ENCODE measurements at places on chromosomes 16 and 17. TPM values are rescaled to one million over a fixed set of nuclear protein-coding genes. Genes with fewer than 3 reads are reported as not detected.

GRCh38 chr16:29139261-29139802 is 154.5 kb downstream of the LAT start:
- DNase-seq = peak; percentile 66

- DNase-seq = no peak
These were observed 202.2 kb downstream of the ENGASE start for GRCh38 chr17:79276821-79277220.

- DNase-seq = no peak
These were observed 334.3 kb downstream of the C16orf95 start for GRCh38 chr16:86982912-86983311.

- no peak for DNase-seq
These were observed 36.9 kb downstream of the SOCS3 start for GRCh38 chr17:78322858-78323455.

GRCh38 chr16:81790830-81791435 is 11.8 kb downstream of the PLCG2 start:
- DNase-seq = no peak

- peak; percentile 54 for DNase-seq
These were observed 196.5 kb upstream of the CHMP6 start for GRCh38 chr17:80795090-80795580.

- DNase-seq = no peak
These were observed 369.8 kb downstream of the CPPED1 start for GRCh38 chr16:12433691-12434390.

- DNase-seq = no peak
These were observed 16.4 kb downstream of the GRIN2C start for GRCh38 chr17:74843352-74843627.

GRCh38 chr17:62745806-62746205 is 62.3 kb downstream of the MARCHF10 start:
- DNase-seq = no peak

DNA sequence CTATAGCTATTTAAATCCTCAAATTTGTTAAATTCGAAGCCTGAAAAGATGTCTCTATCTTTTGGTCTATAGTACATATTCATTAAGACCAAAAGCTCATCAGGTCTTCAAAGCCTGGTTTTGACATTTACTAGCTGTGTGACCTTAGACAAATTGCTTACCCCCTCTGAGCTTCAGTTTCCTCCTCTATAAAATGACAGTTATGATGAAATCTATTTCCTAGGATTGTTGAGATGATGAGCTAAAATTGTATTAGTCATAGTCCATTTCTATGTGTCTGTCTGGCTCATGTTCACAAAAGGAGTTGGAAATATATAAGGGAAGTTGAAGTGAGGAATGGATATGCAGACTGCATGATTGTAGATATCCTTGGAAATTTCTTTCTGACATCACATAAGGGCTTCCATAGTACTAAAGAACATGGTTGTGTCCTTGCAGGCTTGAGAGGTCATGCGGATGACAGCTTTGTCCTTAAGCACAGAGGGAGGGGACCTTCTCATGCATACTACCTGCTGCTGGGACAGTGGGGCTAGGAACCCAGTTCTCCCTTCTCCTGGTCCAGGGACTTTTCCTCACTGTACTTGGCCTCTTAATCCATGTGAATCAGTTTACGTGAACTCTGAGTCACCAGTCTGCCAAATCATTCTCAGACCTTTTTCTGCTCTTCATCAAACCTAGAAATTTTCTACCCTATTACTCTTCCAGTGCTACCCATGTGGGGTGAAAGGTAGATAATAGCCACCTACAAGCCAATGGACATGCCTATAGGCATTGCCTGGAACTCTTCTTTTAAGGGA is 487.5 kb upstream of the SALL1 start:
- no peak for DNase-seq

- DNase-seq = no peak
These were observed 80.5 kb downstream of the SNX11 start for GRCh38 chr17:48187872-48188608.

GRCh38 chr17:2203818-2204217 is 99.8 kb downstream of the SMG6 start:
- no peak for DNase-seq

DNA sequence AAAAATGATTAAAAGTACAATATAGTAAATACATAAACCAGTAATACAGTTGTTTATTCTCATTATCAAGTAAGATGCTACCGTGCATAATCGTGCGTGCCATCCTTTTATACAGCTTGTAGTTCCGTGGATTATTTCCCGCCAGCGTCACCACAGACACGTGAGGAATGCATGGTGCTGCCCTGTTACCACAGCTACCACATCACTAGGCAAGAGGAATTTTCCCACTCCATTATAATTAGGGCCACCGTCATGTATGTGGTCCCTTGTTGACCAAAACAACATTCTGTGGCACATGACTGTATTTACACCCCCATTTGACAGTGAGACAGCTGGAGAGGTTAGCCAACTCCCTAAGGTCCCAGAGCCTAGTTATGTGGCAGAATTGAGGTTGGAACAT is 30.5 kb upstream of the LGALS9 start:
- no peak for DNase-seq

DNA sequence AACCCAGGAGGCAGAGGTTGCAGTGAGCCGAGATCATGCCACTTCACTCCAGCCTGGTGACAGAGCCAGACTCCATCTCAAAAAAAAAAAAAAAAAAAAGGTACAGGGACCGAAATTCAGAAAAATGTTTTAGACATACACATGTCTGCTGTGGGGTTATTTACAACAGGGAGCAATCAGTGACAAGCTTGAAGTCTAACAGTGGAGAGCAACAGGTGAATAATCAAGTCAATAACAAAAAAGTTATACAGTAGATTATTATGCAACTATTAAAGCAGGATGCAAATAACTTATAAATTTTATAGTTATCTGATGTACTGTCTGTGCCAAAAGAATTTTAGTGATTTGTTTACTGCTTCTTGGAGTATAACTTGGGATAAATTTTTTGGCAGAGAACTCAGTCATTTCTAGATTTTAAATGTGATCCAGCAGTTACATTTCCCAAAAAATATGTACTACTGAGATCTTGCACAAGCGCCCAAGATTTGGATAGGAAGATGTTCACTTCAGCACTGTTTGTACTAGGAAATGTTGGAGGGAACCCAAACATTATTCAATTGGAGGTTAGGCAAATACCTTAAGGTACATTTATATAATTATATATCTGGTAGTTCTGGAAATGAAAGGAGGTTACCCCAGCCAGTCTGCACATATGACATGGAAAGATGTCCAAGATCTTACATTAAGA is 34.1 kb downstream of the EEF2K start:
- no peak for DNase-seq

- no peak for DNase-seq
These were observed 3.1 kb downstream of the NTHL1 start for GRCh38 chr16:2044541-2044940.

DNA sequence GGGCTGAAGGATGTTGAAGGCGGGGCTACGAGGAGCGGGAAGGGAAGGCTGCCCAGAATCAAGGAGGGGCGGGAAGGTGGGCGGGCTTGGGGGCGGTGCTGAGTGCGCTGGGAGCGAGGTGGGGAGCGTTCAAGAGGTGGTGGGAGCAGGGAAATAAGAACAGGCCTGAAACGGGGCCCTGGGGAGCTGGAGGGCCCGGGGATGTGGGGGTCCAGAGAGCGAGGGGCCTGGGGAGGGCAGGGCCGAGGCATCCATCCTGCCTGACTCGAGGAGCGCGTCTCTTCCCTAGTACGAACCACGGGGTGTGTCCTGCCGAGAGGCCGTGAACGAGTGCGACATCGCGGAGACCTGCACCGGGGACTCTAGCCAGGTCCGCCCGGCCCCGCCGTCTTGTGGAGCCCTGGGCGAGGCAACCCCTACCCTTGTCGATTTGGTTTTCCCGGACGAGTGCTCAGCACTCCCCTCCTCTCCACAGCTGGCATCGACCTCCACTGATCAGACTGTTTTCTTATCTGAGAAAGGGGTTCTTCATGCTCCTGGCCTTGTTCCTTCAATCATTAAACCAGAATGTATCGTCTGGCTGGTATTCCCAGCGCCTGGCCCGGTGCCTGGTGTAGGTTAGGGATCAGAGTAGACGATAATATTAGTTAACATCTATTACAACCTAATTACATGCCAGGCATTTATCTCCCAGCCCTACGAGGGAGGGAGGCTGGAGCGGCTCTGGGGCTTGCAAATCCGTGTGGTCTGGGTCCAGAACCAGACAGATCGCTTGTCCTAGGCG is 17.2 kb downstream of the ADAM11 start:
- no peak for DNase-seq

- no peak for DNase-seq
These were observed 1.7 kb upstream of the MRM1 start for GRCh38 chr17:36599546-36600250.

- DNase-seq = no peak
These were observed 8.6 kb downstream of the HIC1 start for GRCh38 chr17:2063261-2064146.

DNA sequence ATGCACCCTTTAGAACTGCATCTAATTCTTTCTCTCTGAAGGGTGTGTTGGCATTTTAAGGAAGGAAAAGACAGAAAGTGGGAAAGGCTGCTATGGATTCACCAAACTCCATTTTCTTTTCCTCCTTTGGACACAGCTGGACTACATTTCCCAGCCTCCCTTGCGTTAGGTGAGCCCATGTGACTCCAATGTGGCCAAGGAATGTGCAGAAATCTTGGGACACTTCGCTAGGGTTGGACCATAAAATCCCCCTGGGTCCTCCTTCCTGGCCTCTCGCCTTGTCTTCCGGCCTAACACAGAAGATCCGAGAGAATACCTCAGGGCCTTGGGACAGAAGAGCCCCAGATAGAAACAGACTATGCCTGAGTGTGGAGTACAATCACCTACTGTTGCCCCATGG is 56.3 kb downstream of the ABCC12 start:
- DNase-seq = no peak

DNA sequence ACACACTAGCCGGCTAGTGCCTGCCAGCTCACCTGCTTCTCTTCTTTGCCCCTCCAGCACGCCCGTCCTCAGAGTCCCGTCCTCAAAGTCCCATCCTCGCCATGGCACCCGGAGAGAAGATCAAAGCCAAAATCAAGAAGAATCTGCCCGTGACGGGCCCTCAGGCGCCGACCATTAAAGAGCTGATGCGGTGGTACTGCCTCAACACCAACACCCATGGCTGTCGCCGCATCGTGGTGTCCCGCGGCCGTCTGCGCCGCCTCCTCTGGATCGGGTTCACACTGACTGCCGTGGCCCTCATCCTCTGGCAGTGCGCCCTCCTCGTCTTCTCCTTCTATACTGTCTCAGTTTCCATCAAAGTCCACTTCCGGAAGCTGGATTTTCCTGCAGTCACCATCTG is 3.6 kb downstream of the SCNN1G start:
- no peak for DNase-seq

DNA sequence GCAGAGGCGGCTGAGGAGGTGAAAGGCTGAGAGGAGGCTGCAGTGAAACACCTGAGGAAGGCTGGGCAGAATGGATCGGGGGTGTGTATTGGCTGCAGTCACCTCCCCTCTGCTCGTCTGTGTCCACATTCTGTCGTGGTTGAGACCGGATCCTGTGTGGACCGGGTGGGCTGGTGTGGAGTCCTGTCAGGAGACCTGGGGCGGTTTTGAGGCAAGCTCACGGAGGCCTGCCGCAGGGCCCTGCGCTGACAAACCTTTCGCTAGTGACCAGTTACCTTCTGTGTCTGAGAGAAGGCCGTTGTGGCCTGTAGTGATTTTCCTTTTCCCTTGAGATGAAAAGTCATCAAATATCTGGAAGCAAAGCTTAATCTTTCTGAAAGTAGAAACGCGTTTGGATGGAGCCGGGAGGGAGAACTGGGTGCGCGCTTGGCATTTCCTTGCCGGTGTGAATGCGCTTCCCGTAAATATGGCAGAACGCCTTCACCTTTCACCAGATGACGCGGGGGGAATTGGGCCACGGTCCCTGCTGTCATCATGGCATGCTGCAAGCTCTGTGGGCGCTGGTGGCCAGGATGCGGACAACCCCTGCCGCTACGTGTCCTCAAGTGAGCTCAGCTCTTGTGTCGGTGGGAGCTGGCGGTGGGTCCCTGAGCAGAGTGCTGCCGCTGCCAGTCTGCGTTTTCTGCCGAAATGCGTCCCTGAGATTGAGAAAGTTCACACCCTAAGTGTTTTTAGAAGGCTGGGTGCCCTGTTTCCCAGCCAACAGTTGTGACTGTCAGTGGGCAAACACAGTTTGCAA is 6.3 kb downstream of the BANP start:
- DNase-seq = no peak

- DNase-seq = no peak
These were observed 232.3 kb upstream of the CIBAR2 start for GRCh38 chr16:85344502-85345128.

DNA sequence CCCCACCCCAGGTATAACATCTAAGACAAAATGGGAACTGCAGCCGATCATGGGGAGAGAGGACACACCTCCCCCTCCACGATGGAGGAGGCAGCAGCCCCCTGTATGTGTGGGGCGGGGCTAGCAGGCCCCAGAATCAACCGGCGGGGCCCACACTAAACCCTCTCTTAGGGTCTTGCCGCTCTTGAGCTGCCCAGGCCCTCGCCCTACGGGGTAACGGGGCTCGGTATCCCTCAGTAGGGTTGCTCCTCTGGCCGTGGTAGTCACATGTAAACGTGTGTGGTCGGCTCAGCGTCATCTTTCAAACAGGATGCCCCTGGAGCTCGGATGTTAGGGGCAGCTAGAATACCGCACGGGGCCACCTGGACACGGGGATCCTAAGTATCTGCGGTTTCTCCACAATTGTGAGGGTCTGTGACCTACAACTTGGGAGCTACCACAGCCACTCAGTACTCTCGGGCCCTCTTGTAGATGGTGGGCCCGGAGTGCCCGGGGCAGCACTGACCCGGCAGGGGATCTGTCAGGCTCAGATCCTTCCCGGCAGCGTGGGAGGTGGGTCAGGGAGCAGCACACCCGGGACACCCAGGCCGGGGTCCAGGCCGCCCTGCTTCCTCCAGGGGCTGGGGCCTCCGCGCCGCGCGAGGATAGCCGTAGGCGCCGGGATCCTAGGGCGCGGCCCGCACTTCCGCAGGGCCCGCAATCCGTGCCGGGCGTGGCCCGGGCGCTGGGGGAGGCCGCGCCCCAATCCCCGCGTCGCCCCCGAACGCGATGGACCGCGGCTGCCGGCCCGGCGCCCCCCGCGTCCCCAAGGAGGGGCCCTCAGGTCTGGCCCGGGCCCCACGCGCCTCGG is 781 bp downstream of the ARHGDIA start:
- no peak for DNase-seq

- DNase-seq = peak; percentile 69
These were observed 479 bp downstream of the IRX6 start for GRCh38 chr16:55324285-55325079.

Gene BPTF
- total RNA-seq = 213 TPM

Gene SOX15
- 68.0 TPM for total RNA-seq

Gene NPIPA7
- total RNA-seq = 9.6 TPM

Gene RANGRF
- 12.6 TPM for total RNA-seq

Gene LASP1
- 83.1 TPM for total RNA-seq

Gene PPP1R27
- total RNA-seq = not detected

Gene NPIPB9
- total RNA-seq = 6.8 TPM

Gene CIITA
- total RNA-seq = 9.7 TPM

Gene PNMT
- total RNA-seq = 1.4 TPM

Data from suprapubic skin (tissue), 4 donors.